ENCODE measurements at places on chromosomes 4 and X. TPM values are rescaled to one million over a fixed set of nuclear protein-coding genes. Genes with fewer than 3 reads are reported as not detected.

- DNase-seq, result no peak
Measured at GRCh38 chrX:53184836-53185235, 40.2 kb downstream of the KDM5C start.

DNA sequence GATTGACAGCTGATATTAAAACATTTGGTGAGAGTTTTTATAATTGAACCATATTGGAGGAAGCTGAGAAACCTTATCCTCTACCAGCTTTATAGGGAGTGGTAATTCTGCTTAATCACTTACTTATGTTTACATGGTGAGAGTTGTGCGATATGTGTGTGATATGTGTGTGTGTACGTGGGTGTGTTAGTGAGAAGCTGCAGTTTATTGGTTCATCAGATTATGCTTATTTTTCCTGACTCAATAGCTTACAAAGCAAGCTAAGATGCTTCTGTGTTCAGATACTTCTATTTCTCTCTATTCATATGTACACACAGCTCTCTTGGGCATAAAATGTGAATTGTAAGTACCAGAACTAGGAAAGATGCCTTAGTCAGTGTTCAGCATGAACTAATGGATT lies 343.7 kb downstream of the GRIA2 start:
- DNase-seq, result no peak

DNA sequence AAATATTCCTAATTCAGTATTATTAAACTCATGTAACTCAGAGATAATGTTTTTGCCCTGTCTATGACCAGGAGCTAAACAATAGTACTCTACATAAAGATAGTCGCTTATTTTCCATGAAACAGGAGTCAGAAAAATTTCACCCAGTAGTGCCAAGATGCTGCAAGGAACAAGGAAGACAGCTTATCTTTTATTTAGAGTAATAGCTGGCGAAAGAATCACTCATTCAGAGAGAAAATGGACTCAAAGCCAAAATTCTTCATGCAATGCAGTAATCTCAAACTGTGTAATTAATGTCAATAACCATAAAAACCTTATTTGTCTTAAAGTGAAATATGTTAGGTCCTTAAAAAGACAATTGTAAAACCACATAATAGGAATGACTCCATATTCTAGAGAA lies 477.8 kb downstream of the ANKRD50 start:
- no peak for DNase-seq

- no peak for DNase-seq
Measured at GRCh38 chr4:13536607-13537006, 7.7 kb downstream of the NKX3-2 start.

DNA sequence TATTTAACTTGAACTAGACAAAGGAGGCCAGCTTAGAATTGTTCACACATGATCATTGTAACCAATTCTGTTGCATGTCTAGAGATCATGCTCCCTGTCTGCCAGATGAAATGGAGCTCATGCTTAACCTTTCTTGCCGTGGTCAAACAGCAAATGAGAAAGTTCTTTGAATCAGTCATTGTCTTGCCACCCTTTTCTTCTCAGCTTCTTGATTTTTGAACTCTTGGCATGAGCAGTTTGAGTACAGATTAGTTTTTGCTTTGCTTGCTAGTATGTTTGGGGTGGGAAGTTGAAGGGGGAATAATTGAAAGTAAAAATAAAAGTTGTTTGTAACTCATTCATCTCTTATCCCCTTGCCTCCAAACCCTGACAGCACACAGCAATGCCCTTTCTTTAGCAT lies 4.7 kb downstream of the MTM1 start:
- DNase-seq, result no peak

- DNase-seq, result no peak
Measured at GRCh38 chrX:108353452-108353851, 84.8 kb downstream of the COL4A6 start.

GRCh38 chrX:65537229-65537628 lies 2.6 kb upstream of the LAS1L start:
- DNase-seq, result no peak

- no peak for DNase-seq
Measured at GRCh38 chrX:101677028-101677427, 17.4 kb upstream of the ARMCX2 start.

DNA sequence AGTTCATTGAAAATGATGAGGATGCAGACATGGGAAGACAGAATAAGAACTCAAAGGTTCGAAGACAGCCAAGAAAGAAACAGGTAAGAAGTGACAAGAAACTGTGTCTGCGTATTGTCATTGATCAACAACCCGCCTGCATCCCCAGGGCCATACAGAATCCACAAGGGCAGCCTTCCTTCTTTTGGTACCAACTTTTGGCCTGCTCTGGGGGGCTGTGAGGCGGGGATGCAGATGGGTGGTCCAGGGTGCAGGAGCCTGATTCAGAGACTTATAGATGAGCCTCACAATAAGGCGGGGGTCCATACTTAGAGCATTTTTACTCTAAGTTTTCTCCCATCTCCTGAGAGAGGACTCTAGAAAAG lies 9.0 kb downstream of the CC2D2A start:
- no peak for DNase-seq

GRCh38 chr4:132540797-132541196 lies 608.3 kb upstream of the PCDH10 start:
- no peak for DNase-seq

- DNase-seq, result no peak
Measured at GRCh38 chr4:27807207-27807606, 946.6 kb downstream of the STIM2 start.

DNA sequence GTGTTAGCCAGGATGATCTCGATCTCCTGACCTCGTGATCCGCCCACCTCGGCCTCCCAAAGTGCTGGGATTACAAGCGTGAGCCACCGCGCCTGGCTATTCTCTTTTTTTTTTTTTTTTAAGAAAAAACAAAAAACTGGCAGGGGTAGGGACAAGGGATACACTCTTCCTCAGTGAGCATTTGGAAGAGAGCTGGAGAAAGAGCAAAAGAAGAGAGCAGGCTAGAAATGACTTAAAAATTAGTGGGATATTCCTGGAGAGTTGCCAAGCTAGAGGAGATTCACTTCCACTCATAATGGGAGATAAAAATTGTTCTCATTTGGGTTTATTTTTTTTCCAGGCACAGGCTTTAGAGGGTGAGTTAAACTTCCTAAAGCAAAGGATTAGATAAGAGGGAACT lies 140.0 kb upstream of the SCML1 start:
- DNase-seq, result no peak

DNA sequence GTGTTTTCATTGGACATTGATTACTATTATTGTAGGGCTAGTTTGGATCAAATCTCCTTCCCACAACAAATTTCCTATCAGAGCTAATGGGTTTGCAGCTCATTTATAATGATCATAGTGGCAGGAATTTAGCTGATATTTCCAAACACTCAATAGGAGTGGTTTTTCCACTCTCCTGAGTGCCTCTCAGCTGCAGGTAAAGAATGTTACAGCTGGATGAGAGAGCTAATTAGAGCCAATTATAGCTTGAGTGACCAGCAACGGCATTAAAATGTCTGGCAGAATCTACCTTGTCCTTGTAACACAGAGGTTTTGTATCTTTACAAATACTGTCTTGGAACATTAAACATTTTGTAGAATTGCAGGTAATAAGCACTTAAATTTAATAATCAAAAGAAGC lies 602.8 kb upstream of the EPHA5 start:
- DNase-seq, result no peak

GRCh38 chr4:11297201-11297600 lies 131.5 kb downstream of the HS3ST1 start:
- DNase-seq, result no peak

- no peak for DNase-seq
Measured at GRCh38 chrX:47174846-47175587, 18.6 kb upstream of the UBA1 start.

DNA sequence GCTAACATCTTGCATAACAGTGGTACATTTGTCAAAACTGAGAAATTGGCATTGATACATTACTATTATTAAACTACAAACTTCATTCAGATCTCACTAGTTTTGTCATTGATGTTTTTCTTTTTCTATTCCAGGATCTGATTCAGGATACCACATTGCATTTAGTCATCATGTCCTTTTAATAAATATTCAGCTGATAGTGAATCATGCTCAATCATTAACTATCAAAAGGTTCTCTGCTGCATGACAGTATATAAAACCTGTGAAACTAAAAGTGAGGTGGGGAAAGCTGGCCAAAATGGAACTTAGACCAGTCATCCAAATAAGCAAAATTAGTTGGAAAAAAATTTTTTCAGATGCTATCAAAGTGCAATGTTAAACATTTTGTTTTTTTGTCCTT lies 28.1 kb upstream of the HS6ST2 start:
- DNase-seq, result no peak

- DNase-seq, result no peak
Measured at GRCh38 chr4:54217642-54218495, 11.2 kb upstream of the PDGFRA start.

- no peak for DNase-seq
Measured at GRCh38 chr4:2489841-2490552, 21.1 kb downstream of the RNF4 start.

ARSJ gene
- under 0.01 TPM for total RNA-seq

FRMPD4 gene
- not detected for total RNA-seq

RTL3 gene
- total RNA-seq, result not detected

CLIC2 gene
- total RNA-seq, result 11.3 TPM

MSN gene
- total RNA-seq, result 375 TPM

CXorf49 gene
- not detected for total RNA-seq

MAGEA2 gene
- not detected for total RNA-seq

XAGE1B gene
- total RNA-seq, result not detected

HPSE gene
- 0.81 TPM for total RNA-seq

All from hematopoietic multipotent progenitor cell (in vitro differentiated cells).